Stimulated activated CD4-positive, alpha-beta T cell treated with anti-CD3 and anti-CD28 coated beads, Interleukin-1b, Interleukin-23, amount 100 ng/mL, for 24 hours (primary cell): ENCODE measurements at places on chromosomes 1 and 21.
A peak's percentile ranks its signal among the peaks of the same experiment; 100 is the strongest.

DNA sequence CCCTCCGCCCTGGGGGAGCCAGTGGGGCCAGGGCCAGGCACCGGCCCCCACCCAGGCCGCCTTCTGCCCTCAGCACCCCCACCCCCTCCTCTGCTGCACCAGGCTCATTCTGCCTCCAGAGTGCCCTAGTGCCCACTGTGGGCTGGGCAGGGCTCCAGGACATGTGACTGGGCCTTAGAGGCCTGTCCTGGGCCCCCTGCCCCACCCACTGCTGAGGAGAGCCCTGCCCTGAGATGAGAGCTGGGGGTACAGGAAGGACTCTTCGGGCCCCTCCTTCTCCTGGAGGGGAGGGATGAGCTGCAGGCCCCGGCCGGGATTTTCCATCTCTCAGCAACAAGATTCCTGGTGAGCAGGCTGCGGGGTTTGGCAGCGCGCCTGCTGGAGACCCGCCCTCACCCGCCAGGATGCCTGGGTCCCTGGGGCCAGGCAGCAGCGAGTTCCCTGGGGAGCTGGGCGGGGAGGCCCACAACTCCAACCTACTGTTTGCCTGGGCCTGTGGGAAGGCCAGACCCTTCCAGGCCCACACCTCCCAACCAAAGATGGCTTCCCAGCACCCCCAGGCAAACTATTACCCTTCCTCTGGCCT is 14.0 kb downstream of the AHDC1 start:
- no peak for DNase-seq

- DNase-seq, result no peak
Observed at GRCh38 chr1:187226396-187226795, 397.6 kb downstream of the PLA2G4A start.

DNA sequence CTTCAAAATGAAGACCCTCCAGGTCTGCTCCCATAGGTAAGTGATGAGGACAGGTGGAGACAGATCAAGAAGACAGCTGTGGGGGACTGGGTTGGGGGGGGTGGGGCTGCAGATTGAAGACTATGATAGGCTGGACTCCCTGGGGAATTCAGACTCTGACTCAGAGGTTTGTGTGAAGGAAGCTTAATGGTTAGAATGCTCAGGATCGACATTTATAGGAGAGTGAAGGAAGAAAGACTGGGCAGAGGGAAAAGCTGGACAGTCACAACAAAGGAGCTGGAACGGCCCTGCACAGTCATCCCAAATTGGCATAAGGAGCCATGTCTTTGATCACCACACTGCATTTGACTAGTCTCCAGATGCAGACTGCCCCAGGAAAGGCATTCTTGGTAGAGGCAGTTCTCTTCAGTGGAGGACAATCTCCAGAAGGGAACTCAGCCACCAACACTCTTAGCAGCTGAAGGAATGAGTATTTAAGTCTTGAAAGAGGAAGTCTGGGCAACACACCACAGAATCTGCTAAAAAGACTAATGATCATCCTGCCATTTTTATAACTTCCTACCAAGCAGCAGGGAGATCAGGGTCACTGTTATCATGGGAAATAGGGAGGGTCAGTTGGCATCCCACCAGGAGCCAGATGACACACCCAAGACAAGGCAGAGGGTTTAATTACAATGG is 120.0 kb upstream of the ZC3H11B start:
- DNase-seq, result no peak

DNA sequence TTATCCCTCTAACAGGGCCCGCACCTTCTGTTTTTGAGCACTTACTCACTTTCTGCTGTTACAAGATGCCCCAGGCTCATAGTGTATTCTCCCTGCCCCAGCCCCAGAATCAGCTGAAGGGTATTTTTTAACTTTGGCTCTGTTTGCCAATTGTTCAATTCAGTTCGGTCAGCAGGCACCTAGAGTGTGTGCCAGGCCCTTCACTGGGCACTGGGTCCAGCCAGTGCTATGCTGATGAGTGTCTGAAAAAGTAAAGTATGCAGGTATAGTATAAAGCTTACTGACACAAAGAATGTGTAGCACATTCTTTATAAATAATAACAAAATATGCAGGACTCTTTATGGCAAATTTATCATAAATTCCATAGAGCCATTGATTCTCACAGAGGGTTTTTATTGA is 35.0 kb downstream of the FHAD1 start:
- no peak for DNase-seq

DNA sequence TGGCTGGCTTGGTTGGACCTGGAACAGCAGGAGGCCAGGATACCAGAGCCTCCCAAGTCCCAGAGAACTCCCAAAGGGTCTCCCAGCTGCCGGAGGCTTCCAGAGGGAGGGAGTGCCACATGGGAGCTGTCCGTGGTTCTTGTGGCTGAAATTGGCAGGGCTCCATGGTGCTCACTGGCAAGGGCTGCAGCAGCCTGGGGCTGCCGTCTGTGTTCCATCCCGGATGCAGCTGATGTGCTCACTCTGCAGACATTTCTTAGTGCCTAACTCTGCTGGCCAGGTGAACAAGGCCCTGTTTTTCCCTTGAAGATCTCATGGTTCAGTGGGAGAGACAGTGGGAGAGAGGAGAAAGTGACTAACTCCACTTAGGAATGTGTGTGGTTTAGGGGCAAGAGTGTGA is 261.1 kb downstream of the CAMTA1 start:
- DNase-seq, result no peak

GRCh38 chr1:102572637-102573036 is 535.7 kb downstream of the COL11A1 start:
- no peak for DNase-seq

GRCh38 chr21:45555557-45556301 is 13.5 kb upstream of the SLC19A1 start:
- no peak for DNase-seq

GRCh38 chr1:117605164-117605773 is 579 bp upstream of the TENT5C start:
- no peak for DNase-seq

- DNase-seq, result no peak
Observed at GRCh38 chr1:62800825-62801306, 16.9 kb downstream of the ATG4C start.

GRCh38 chr1:116128664-116129063 is 17.5 kb downstream of the MAB21L3 start:
- no peak for DNase-seq

DNA sequence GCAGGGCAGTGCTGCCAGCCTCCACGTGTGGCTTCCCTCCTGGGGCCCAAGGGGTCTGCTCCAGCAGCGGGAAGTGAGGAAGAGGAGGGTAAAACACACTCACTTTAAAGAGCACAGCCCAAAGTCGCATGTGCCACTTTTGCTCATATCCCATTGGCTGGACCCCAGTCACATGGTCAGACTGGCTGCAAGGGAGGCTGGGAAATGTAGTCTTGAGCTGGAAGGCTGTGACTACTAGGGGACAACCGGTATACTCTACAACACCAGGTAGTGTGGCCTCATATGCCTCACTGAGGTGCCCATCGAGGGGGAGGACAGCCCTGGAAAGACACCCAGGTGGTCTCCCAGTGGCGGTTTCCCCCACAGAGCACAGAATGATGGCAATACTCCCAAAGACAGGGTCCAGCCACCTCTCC is 45.2 kb downstream of the CAMK2N1 start:
- DNase-seq, result peak; percentile 25

- DNase-seq, result no peak
Observed at GRCh38 chr1:172005856-172006255, 164.6 kb downstream of the DNM3 start.
